ENCODE measurements at places on chromosomes 16 and 17.

GRCh38 chr16:23195366-23195978, 12.9 kb downstream of the SCNN1G start:
- no peak for DNase-seq

- DNase-seq = no peak
Observed at GRCh38 chr16:83959656-83960434, 6.8 kb downstream of the OSGIN1 start.

GRCh38 chr17:12390631-12391030, 275.1 kb upstream of the MYOCD start:
- DNase-seq = no peak

GRCh38 chr17:34177642-34178041, 77.4 kb upstream of the CCL2 start:
- DNase-seq = no peak

Data from NCI-H748 treated with DMSO at 0.1 percent for 48 hours (cell line).